Liver (tissue), 10 donors: ENCODE measurements at places on chromosomes 5 and 9. TPM values are rescaled to one million over a fixed set of nuclear protein-coding genes. Genes with fewer than 3 reads are reported as not detected.

DNA sequence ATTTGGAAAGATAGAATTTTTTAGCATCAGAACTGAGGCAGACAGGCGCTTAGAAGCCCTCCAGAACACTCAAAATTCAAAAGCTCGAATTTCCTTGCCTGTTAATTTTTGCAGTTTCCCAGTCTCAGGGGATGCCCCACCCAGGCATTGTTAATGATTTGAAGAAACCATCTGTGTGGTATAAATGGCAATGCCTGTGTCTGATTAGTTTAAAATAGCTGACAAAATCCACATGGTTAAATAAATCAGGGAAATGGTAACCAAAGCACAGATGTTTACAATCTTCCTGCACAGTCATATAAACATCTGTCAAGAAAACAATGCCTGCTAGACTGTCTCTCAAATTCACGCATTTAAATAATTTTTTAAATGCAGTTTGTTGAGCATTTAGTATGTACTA, 185.2 kb upstream of the RGMB start:
- H3K36me3 ChIP-seq: no peaks in the 10 kb centered on the region
- no peaks in the 10 kb centered on the region for H3K4me1 ChIP-seq
- no peak overlapping the region for H3K27ac ChIP-seq
- no peaks in the 10 kb centered on the region for H3K27me3 ChIP-seq
- no peak for DNase-seq
- no peak overlapping the region for H3K4me3 ChIP-seq

- no peak overlapping the region for H3K27ac ChIP-seq
- H3K27me3 ChIP-seq: no peaks in the 10 kb centered on the region
- H3K4me1 ChIP-seq: no peaks in the 10 kb centered on the region
- H3K4me3 ChIP-seq: no peak overlapping the region
- DNase-seq: no peak
These were observed 96.8 kb downstream of the INIP start for GRCh38 chr9:112621018-112621655.

DNA sequence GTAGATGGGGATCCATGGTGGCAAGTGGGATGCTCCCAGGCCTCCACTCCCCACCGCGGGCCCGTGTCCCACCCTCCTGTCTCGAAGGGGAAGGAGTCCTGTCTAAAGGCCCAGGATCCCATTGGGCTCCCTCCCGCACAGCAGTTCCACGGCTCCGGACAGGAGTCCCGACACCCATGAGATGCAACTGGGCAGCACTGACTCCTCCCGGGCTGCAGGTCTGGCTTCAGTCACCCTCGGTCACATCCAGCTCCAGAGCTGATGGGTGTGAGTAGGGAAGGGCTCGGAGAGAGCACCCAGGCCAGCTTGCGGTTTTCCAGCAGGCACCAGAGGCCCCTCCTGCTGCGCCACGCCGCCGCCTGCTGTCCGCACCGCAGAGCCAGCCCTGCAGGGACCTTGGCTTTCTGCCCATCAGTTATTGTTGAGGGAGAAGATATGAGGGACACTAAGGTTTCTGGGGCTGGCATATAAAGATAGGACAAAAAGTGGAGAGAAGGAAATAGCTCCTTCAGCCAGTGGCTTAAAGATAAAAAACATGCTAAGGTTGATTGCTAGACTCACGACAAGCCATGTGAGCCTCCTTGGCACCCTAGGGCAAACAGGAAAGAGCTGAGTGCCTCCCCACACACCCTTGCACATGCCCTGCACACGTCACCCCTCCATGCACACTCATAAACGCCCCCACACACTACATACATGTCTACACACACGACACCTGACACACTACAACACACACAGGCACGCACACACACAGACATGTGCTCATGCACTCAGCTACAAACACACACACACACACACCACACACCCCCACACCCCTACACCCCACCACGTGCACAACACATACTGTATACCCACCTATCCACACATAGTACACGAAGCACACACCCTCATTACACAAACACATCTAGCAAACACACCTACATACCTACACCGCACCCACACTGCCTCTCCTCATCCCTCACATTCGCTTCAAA, 79.0 kb downstream of the AK8 start:
- peak; percentile 50 for DNase-seq
- H3K27ac ChIP-seq: no peak overlapping the region
- H3K36me3 ChIP-seq: no peaks in the 10 kb centered on the region
- no peaks in the 10 kb centered on the region for H3K27me3 ChIP-seq
- no peaks in the 10 kb centered on the region for H3K4me1 ChIP-seq

DNA sequence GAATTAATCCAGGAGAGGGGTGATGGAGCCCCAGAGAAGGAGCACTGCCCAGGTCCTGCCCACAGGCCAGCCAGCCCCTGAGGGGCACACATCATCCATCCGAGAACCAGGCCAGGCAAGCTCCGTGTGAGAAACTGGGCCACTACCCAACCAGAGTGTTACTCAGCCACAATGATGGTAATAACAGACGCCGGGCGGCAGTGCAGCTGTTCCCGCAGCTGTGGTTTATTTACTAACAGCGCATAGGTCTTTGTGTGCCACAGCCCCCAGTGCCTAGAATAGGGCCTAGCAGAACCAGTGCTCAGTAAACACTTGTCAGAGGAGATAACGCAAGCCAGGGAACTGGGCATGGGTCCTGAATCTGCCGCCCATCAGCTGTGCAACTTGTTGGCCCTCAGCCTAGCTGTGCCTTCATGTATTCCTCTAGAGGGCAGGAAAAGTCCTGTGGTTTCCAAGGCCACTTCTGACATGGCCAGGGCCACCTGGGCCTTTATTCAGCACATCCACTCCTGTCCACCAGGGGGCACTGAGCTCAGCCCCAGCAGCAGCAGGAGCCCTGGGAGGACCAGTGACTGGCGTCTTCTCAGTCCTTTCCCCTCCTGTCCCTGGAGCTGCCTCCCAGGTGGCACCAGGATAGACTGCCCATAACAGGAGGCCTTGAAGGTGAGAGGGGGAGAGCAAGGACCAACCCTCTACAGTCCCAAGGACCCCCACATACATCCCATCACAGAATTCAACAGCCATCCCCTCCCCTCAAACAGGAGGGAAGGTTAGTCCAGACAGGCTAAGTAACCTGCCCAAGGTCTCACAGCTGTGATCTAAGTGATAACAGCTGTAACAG, 2.1 kb downstream of the MXD3 start:
- H3K4me3 ChIP-seq: no peak overlapping the region
- H3K36me3 ChIP-seq: peaks cover 10% of the 10 kb centered on the region
- H3K4me1 ChIP-seq: peaks cover 10% of the 10 kb centered on the region
- H3K27me3 ChIP-seq: no peaks in the 10 kb centered on the region
- H3K27ac ChIP-seq: no peak overlapping the region

GRCh38 chr9:108900176-108900575, 33.7 kb downstream of the ELP1 start:
- no peak for DNase-seq
- H3K4me1 ChIP-seq: peaks cover 8% of the 10 kb centered on the region
- no peaks in the 10 kb centered on the region for H3K27me3 ChIP-seq
- no peak overlapping the region for H3K27ac ChIP-seq
- H3K4me3 ChIP-seq: no peak overlapping the region

- H3K27me3 ChIP-seq: no peaks in the 10 kb centered on the region
- no peak for DNase-seq
- H3K27ac ChIP-seq: no peak overlapping the region
- H3K4me3 ChIP-seq: no peak overlapping the region
- H3K36me3 ChIP-seq: no peaks in the 10 kb centered on the region
These were observed 1138.2 kb downstream of the TAF11L14 start for GRCh38 chr5:18772475-18772874.

- no peak overlapping the region for H3K4me3 ChIP-seq
- no peak for DNase-seq
- no peaks in the 10 kb centered on the region for H3K27me3 ChIP-seq
- H3K4me1 ChIP-seq: no peaks in the 10 kb centered on the region
These were observed 198.3 kb downstream of the PLK2 start for GRCh38 chr5:58261605-58262004.

DNA sequence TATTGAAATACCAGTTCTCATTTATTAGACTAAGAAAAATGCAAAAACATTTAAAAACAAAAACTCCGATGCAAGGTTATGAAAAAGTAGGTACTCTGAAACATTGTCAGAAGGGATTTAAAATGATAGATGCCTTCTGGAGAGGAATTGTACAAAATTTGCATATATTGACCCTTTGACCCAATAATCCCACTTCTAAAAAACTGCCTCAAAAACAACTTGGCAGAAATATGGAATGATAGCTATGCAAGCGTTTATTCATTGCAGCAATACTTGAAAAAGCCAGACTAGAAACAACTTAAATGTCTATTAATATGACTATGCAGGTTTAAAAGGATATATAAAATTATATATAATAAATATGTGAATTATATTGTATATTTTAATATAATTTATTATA, 118.4 kb downstream of the PLK2 start:
- H3K27me3 ChIP-seq: no peaks in the 10 kb centered on the region
- no peak overlapping the region for H3K27ac ChIP-seq
- H3K4me3 ChIP-seq: no peak overlapping the region

DNA sequence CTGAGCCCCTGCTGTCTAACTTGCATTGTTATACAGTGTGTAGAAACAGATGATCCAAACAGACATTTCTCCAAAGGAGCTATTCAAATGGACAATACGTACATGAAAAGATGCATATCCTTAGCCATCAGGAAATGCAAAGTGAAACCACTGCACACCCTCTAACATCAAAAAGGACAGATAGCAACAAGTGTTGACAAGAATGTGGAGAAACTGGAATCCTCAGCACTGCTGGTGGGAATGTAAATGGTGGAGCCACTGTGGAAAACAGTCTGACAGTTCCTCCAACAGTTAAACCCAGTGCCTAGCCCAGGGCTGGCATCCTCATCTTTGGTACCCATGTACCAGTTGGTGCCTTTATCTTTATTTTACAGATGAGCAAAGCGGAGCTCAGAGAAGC, 8.5 kb downstream of the ORM2 start:
- H3K4me3 ChIP-seq: no peak overlapping the region
- H3K27ac ChIP-seq: no peak overlapping the region
- H3K4me1 ChIP-seq: no peaks in the 10 kb centered on the region
- H3K27me3 ChIP-seq: no peaks in the 10 kb centered on the region
- H3K36me3 ChIP-seq: peaks cover 63% of the 10 kb centered on the region

DNA sequence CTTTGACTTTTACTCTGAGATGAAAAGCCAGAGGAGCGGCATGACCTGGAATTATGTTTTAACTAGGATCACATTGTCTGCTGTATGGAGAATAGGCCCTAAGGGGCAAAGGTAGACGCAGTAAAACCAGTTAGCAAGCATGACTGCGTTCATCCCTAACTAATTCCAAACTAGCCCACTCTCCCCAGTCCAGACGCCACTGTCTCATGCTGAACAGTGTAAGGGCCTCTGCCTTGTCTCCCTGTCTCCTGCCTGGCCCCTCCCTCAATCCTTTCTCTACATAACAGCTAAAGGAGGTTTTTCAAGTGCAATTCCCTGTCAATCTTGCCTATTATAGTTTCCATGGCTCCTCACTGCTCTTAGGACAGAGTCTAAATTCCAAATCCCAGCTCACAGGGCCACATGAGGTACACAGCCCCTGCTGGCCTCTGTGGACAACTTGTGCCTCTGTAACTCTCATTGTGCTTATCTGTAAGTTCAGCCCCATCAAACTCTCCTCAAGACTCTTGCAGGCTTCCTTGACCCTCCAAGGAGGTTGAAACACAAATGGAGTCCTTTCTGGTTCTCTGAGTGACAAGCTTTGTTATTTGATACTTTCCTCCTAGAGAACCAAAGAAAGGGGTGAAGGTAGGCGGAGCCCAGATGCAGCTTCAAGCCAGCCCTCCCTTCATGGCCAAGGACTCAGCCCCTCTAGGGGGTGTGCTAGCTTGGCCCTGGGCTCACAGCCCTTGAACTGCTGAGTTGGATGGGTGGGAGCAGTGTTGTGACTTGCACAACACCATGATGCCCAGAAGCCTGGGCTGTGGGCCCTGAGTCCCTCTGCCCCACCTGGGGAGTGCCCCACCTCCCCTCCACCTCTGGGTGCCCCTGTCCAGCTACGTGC, 16.0 kb upstream of the SLC22A4 start:
- no peak overlapping the region for H3K27ac ChIP-seq
- no peaks in the 10 kb centered on the region for H3K4me1 ChIP-seq
- H3K36me3 ChIP-seq: no peaks in the 10 kb centered on the region
- no peak overlapping the region for H3K4me3 ChIP-seq

DNA sequence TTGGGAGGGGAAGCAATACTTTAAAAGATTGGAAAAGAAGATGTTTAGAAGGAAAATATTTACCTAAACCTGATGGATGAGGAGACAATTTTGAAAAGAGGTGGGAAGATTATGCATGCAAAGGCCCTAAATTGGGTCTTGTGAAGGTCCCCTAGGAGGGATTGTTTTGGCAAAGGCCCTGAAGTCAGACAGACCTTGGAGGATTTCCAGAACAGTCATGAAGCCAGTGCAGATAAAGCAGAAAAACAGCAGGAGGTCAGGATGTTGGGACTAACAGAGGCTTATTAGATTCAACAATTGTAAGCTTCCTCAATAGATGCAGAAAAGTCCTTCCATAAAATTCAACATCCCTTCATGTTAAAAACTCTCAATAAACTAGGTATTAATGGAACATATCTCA, 361.0 kb upstream of the CDH6 start:
- no peak overlapping the region for H3K4me3 ChIP-seq
- no peak for DNase-seq
- no peaks in the 10 kb centered on the region for H3K4me1 ChIP-seq
- no peak overlapping the region for H3K27ac ChIP-seq

DNA sequence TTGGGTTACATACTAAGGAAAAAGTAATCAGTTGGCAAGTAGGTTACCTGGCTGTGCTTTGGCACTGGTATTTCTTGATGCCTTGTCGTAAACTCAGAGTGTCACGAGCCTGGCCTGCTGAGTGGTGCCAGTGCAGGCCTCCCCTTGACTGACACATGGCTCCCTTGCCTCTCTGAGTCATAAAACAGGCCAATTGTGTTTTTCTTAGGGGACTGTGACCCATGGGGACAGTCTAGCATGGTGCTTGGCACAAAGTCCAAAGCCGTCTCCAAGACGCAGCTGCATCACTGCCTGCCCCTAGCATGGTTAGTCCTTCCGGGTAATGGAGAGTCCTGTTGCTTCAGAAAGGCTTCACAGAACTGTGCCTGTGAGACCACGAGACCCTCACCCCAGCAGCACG, 132.5 kb downstream of the MVB12B start:
- no peaks in the 10 kb centered on the region for H3K36me3 ChIP-seq
- no peaks in the 10 kb centered on the region for H3K27me3 ChIP-seq
- DNase-seq: no peak
- H3K27ac ChIP-seq: no peak overlapping the region

- no peak overlapping the region for H3K4me3 ChIP-seq
- no peaks in the 10 kb centered on the region for H3K36me3 ChIP-seq
- DNase-seq: no peak
- H3K27me3 ChIP-seq: no peaks in the 10 kb centered on the region
- peaks cover 11% of the 10 kb centered on the region for H3K4me1 ChIP-seq
These were observed 115.7 kb upstream of the C9orf72 start for GRCh38 chr9:27688954-27689353.

GRCh38 chr5:113302120-113302519, 132.7 kb downstream of the TSSK1B start:
- DNase-seq: no peak
- no peaks in the 10 kb centered on the region for H3K36me3 ChIP-seq
- H3K4me1 ChIP-seq: no peaks in the 10 kb centered on the region
- H3K4me3 ChIP-seq: no peak overlapping the region
- no peak overlapping the region for H3K27ac ChIP-seq

- no peaks in the 10 kb centered on the region for H3K27me3 ChIP-seq
- no peaks in the 10 kb centered on the region for H3K36me3 ChIP-seq
- no peak for DNase-seq
- H3K27ac ChIP-seq: no peak overlapping the region
- H3K4me1 ChIP-seq: no peaks in the 10 kb centered on the region
- no peak overlapping the region for H3K4me3 ChIP-seq
These were observed 21.5 kb upstream of the FCN1 start for GRCh38 chr9:134939080-134939733.

C9 gene
- 128 TPM for total RNA-seq

ARL14EPL gene
- total RNA-seq: not detected

TAF11L5 gene
- total RNA-seq: not detected

CCDC152 gene
- 0.08 TPM for total RNA-seq

PAPPA gene
- total RNA-seq: 0.33 TPM

CDC20B gene
- total RNA-seq: not detected

IL4 gene
- not detected for total RNA-seq

RORB gene
- total RNA-seq: not detected

CFAP90 gene
- 0.42 TPM for total RNA-seq
